ENCODE measurements at places on chromosomes 12 and 14.
A peak's percentile ranks its signal among the peaks of the same experiment; 100 is the strongest.

DNA sequence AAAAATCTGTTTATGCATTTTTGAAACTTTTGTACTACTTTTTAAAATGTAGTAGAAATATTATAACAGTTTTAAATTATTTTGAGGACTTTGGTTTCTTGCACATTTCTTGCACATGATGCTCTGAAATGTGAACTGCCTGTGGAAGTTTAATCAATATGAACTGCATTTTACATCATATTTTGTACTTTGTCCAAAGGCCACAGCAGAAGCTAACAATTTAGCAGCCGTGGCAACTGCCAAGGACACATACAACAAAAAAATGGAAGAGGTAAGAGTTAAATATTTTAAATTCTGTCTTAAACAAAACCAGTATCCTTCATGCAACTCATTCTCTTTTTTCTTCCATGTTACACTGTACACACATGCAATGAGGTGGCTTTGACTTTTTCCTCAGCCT lies 45.1 kb downstream of the SAV1 start:
- DNase-seq: no peak

- no peak for DNase-seq
Measured at GRCh38 chr12:63302941-63303536, 152.0 kb upstream of the AVPR1A start.

DNA sequence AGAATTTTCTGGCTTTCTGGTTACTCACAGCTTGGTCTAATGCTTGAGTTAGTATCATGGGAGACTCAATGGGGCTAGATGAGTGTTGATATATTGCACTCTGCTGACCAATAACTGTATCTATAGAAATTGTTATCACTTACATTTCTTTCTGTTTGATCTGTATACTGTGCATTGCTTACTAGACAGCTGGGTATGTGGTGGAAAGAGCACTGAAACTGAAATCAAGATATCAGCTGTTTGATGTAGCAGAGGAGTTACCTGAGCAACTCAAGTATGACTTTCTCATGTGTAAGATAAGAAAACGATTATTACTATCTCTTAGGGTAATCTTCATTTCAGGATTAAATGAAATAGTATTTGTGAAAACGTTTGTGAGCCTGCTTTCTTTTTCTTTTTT lies 183.0 kb downstream of the SLC15A5 start:
- DNase-seq: no peak

GRCh38 chr12:5376591-5377207 lies 55.2 kb upstream of the NTF3 start:
- DNase-seq: peak; percentile 90

DNA sequence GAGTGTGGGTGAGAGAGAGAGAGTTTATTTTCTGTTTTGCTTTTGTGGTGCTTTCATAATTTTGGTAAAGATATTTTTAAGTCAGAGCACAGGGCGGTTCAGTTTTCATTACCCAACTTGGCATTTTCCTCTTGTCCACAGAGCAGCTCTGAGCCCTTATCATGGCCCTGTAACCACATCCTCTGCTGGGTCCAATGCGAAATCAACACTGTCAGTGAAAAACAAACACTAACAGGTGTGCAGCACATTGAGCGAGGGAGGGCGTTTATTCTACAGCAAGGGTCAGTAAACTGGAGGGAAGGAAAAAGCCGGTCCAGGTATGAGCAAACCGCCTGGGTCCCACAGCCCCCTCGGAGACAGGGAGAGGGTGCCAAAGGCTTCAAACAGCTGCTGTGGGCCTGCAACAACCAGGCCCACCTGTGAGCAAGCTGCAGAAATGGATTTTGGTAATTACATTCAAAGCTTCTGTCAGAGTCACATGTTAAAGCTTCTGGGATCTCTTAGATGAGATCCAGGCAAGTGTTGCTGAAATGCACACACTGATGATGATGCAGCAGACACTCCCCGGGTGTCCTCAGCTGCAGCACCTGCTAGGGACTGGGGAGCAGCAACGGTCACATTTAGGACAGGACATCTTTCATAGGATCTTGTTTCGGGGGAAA lies 132.7 kb upstream of the DYRK2 start:
- DNase-seq: peak; percentile 48

DNA sequence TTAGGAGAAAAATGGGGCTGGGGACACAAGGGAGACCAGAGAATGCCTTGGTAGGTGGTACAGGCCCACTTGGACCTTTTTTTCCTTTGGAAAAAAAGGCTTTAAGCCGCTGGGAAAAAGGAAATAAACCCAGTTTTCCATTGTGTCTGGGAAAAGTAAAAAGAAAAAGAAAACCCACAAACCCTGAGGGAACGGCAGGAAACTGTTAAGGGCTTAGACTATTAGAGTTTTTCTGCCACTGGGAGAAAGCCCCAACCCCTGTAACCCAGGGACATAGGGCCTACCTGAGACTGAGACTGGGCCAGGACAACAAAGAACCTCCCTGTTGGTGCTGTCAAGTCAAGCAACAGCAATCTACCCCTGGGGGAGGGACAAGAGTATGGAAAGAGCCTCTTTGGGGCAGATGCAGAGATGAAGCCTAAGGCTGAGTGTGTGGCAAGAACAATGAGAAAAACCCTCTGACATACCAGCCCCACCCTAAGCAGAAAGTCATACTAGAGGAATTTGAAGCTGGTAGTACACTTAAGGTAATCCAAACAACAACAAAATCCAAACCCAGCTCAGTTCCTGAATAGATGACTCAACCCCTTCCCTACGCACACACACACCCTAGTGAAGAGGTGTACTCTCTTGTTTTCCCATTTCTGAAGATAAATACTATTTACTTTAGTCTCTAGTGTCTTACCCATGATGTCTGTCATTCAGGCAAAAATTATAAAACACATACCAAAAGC lies 22.8 kb downstream of the ATF1 start:
- DNase-seq: no peak

DNA sequence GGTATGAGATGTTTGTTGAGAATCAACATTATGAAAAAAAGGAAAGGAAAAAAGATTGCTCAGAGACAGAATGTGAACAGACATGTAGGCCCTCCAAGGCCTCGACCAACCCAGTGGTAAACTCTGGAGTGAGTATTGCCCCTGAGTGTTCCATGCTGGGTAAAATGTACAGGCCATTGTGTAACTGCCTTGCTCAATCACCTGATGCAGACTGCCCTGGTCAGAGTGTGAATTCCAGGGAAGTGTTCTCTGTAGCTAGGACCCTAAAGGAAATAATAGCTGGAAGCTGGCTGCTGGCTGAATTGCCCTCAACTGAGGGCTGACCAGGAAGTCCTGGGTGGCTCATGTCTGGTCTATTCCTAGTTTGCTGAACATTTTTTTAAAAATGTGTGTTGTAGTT lies 1081.4 kb upstream of the LRFN5 start:
- no peak for DNase-seq
